Kidney (tissue), 22 donors: ENCODE measurements at places on chromosomes 7 and 10.

- no peak for DNase-seq
These were observed 340.1 kb upstream of the MGMT start for GRCh38 chr10:129126982-129127381.

DNA sequence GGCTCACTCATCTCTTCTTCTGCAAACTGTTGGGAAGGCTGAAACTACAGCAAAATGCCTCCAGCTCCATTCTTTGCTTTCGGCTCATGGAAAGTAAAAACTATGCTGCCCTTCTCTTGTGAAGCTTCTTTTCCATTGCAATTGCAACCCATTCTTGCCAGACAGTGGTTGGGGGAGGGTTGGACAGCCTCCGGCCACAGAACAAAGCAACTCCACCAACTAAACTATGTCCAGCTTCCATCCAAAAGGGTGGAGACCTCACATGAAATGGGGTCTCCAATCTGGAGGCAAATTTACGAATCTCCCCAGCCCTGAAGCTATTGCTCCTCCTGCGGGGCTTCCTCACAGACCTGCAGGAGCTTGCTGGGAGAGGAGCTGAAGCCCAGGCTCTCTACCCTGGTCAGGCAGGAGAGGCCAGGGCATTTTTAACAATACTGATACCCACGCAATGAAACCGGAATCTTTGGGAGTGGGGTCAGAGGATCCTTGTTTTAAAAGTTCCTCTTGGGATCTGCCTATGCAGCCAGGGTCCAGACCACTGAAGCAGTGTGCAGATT, 549 bp downstream of the GPNMB start:
- no peak for DNase-seq

GRCh38 chr10:94630017-94630688, 53.4 kb upstream of the CYP2C18 start:
- DNase-seq = peak; percentile 58

- DNase-seq = peak; percentile 42
These were observed 12.2 kb upstream of the FEZF1 start for GRCh38 chr7:122316467-122317388.

GRCh38 chr10:95273393-95274312, 17.1 kb downstream of the PDLIM1 start:
- DNase-seq = no peak

DNA sequence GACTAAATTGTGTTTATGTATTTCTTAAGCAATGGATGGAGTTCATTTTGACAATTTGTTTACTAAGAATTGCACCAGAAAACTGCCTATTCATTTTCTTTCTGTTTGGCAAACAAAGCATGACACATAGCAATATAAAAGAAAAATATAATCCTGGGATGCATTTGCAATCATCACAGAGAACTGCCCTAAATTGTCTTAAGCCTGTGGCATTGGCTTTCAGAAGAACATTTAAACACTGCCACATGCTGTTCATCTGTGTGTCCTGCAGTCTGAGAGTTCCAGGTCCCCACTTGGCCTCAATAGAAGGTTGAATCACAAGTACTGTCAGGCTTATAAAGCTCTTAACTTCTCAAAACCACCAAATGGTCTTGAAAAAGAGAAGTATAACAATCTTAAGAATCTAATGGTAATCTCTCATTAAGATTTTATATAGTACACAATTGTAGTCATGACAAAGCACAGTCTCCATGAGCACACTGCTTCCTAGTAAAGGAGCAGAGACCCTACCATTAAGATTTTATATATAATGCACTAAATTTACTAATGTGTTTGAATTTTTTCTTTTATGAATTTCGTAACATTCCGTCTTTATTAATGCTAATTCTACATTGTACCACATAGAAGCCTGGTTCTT, 29.9 kb downstream of the RNLS start:
- peak; percentile 44 for DNase-seq

DNA sequence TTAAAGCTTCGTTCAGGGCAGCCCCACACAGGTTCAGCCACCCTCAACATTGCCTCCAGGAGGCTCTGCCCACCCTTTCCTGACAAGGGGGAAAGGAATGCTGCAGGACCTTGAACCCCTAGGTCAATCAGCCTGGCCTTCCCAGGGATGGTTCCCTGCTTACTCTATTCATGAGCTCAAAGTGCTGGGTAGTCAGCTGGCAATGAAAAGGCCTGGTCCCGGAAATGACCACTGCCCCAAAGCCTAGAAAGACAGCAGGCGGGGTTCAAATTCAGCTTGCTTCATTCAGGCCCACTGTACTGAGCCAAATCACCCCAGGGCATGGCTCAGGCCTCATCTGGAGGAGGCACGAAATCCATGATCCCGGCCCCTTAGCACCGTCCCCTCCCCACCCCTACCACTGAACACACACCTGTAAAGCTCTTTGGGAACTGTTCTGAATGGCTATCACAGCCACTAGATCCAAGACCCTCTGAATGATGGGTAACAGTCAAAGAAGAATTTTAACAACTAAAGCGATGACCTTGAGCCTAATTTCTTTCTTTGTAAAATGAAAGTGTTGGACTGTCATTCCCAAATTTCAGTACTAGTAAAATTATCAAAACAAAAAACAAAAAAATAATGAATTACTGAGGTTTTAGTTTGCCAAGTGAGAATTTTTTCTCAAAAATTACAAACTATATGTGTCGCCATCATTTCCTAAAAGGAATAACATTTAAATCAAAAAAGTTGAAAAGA, 1.0 kb downstream of the URGCP start:
- peak; percentile 24 for DNase-seq

- no peak for DNase-seq
These were observed 28.0 kb upstream of the MCU start for GRCh38 chr10:72663971-72664370.

- no peak for DNase-seq
These were observed 35.7 kb downstream of the ZCCHC24 start for GRCh38 chr10:79409726-79410085.

DNA sequence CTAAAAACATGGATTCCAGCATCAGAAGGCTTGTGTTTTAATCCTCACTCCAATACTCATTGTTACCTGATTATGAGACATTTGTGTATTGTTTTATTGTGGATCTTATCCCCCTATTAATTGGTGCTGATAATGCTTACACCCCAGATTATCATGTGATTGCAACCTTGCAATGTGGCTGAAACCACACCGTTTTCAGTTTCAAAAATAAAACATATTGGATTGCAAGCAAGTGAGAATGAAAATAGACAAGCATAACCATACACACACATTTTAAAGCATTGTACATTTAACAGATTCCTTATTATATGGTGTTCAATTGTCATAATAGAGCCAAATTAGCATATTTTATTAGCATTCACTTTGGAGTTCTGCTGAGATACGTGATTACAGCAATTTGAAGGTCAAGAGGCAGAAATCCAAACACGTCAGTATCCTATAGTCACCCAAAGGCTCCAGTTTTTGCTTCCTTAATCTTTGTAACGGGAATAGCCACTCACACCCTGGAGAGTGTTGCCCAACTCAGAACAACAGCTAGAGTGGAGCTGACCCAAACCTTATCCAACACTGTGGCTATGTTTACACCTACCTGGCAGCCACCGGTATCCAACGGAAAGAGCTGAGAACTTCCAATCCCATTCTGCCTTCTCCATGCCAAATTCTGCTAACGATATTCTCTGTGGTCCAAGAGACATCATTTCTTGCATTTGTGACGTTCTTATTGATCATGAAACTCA, 317.1 kb upstream of the KLF6 start:
- DNase-seq = no peak

DNA sequence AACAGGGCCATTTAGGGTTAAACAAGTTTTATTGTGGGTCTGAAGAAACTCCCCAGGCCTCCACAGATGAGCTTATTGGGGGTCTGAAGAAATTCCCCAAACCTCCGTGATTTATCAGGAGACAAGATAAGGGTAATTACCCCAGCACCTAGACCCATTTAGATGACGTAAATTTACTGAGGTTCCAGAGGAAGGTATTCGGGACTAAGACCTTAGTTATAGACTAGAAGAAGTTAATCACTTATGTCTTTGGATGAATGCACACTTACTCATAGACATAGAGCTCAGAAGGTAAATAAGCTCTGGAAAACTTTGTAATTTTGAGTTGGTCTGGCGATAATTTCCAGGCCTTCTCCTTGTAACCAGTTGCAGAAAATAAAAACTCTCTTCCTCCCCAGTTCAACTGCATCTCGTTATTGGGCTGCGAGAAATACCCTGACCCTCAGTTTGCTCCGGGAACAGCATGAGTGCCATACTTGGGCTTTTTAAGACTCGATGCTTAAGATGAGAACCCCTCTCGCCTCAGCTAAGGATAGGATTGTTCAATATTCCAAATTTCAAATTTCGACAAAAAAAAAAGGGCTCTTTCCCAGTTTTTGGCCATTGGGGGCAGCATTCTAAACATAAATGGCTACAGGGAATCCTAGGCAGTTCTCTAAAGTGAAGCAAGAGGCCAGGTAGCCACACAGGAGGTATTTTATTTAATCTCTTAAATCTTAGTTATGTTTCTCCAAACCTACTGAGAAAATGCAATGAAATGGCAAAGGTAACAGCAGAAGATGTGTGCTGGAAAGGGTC, 74.7 kb upstream of the PFKP start:
- DNase-seq = no peak

DNA sequence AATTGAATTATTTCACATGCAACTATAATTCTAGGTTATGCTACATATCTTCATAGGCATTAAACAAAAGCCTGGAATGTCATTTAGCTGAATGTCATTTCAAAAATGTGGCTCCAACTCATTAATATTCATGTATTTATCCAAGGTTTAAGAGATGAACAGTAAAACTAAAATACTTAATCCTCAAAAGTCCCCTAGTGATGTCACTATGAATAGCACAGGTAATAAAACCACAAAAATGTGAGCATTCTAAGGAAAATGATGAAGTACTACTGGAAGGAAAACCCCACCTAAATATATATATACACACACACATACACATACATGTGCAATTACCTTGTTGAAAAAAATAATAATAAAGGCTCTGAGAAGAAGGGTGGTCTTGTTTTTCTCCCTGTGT, 154.4 kb upstream of the ASAH2 start:
- no peak for DNase-seq

DNA sequence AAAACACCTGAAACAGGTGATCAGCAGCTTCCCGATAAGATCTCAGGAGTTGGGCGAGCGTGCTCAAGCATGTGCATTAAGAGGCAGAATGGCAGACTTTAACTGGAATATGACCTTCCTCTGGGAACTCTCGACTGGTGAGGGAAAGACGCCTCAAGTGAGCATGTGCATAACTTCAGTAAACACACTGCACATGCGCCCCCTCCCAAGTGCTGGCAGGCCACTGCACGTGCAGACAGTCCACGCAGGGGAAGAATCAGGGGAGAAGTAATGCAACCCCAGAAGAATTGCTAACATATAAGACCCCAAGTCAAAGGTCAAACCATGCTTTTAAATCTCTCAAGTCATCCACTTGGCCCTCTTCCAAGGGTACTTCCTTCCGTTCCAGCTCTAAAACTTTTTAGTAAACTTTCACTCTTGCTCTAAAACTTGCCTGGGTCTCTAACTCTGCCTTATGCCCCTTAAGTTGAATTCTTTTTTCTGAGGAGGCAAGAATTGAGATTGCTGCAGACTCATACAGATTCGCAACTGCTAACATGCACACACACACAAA, 541.0 kb downstream of the TNS3 start:
- no peak for DNase-seq

- no peak for DNase-seq
These were observed 136.1 kb downstream of the SLIT1 start for GRCh38 chr10:97049670-97050069.

DNA sequence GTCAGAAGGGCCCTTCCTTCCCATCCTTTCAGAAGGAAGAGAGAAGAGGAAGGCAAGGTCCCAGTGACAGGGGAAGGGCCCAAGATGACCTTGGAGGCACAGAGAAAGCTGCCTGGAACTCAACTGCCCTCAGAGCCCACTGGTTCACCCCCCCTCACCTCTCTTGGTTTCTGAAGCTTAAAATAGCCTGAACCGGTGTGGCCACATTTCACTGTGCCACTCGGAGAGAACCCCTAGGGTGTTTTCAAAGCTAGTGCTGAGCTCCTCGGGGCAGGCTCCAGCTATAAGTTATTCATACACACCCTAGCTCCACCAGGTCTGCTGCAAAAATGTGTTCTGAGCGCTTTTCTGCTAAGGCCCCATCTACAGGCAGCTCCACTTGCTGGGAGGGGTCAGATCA, 60.9 kb upstream of the ADRB1 start:
- DNase-seq = peak; percentile 81

- no peak for DNase-seq
These were observed 6.9 kb downstream of the CISD1 start for GRCh38 chr10:58275908-58276307.

DNA sequence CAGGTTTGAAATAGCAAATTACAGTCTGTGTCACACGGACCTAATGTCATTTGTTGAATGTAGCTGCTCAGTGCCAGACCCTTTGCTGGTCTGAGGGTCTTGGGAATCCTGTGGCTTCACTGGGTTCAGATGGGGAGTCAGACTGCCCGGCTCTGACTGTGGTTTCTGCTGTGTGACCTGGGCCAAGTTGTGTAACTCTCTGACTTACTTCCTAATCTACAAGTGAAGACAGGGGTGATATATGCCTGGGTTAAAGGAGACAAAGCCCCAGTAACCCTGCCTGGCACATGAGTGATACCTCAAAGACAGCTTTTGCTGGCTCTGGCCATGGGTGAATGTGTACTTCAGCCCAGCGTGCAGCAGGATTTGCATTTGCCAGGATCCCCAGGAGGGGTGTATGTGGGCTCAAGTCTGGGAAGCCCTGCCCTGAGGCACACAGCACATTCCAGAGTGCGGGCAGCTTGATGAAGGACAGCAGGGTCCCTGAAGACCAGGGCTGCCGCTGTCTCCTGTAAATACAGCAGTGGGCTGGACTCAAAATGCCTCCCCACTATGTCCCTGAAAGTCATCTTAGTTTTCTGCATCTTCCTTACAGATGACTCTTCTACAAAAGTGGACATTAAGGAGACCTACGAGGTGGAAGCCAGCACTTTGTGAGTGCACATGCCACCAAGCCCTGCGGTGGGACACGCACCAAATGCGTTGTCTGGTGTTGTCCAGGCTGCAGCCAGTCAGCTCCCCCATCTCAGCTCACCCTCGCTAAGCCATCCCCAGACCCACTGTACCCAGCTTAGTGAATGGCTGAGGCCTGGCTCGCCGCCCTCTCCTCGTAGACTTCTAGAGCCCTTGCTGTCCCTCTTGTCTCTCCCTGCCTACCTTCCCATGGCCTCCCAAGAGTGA, 16.4 kb downstream of the NACAD start:
- no peak for DNase-seq

- no peak for DNase-seq
These were observed 54.4 kb downstream of the ZNF277 start for GRCh38 chr7:112260911-112261310.

GRCh38 chr10:110547139-110547761, 20.2 kb upstream of the SMC3 start:
- peak; percentile 69 for DNase-seq

GRCh38 chr10:131790021-131790420, 110.8 kb upstream of the PPP2R2D start:
- DNase-seq = no peak

GRCh38 chr7:7867846-7868571, 100.6 kb upstream of the GLCCI1 start:
- no peak for DNase-seq

DNA sequence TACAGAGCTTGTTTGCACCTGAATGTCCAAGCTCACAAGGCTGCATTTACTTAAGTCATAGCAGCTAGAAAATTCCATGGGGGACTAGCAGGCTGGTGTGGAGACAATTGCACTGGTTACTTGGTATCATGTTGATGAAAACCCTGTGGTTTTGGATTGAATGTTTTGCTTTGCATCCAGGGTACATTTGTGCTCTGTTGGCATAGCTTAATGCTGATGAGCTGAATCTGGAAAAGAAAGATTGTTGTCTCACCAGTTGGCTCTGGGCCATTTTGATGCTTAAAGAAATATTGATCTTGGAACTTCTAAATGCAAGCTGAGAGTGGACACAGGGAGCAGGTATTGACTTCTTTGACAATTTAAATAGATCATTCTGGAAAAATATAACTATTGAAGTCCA, 122.5 kb upstream of the MBL2 start:
- no peak for DNase-seq
